Esophagus muscularis mucosa (tissue), 4 donors: ENCODE measurements at places on chromosomes 4 and X. TPM values are rescaled to one million over a fixed set of nuclear protein-coding genes. Genes with fewer than 3 reads are reported as not detected.

- H3K4me3 ChIP-seq, result no peak overlapping the region
- H3K27me3 ChIP-seq, result no peaks in the 10 kb centered on the region
- peaks cover 43% of the 10 kb centered on the region for H3K4me1 ChIP-seq
- H3K36me3 ChIP-seq, result no peaks in the 10 kb centered on the region
- H3K27ac ChIP-seq, result peak overlapping the region; percentile 43
These were observed 144.5 kb downstream of the APBB2 start for GRCh38 chr4:41069838-41070237.

DNA sequence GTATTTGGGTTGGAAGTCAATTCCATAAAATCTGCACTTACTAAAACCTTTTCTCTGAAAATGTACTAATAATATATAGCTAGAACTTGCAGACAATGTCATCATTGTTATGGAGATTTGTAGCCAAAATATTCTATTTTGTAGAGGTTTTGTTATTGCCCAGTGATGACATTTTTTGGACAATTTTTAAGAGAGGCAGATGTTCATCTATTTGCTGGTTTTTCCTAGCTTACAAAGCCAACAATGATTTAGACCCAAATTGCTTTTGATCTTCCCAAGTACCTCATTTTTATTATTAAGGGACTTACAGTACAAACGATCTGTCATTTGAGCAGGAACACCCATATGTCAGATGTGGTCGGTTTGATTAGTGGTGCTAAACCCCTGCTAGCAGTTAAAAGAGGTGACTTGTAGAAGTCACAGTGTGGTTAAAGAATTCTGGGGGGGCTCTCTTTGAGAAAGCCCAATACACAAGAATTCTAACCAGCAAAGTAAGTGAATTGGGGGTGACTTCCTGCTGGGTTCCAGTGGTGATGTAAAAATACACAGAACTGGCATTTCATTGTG lies 136.2 kb downstream of the KIT start:
- no peak overlapping the region for H3K4me3 ChIP-seq
- H3K27ac ChIP-seq, result no peak overlapping the region
- no peaks in the 10 kb centered on the region for H3K27me3 ChIP-seq
- no peak for DNase-seq
- H3K4me1 ChIP-seq, result no peaks in the 10 kb centered on the region

DNA sequence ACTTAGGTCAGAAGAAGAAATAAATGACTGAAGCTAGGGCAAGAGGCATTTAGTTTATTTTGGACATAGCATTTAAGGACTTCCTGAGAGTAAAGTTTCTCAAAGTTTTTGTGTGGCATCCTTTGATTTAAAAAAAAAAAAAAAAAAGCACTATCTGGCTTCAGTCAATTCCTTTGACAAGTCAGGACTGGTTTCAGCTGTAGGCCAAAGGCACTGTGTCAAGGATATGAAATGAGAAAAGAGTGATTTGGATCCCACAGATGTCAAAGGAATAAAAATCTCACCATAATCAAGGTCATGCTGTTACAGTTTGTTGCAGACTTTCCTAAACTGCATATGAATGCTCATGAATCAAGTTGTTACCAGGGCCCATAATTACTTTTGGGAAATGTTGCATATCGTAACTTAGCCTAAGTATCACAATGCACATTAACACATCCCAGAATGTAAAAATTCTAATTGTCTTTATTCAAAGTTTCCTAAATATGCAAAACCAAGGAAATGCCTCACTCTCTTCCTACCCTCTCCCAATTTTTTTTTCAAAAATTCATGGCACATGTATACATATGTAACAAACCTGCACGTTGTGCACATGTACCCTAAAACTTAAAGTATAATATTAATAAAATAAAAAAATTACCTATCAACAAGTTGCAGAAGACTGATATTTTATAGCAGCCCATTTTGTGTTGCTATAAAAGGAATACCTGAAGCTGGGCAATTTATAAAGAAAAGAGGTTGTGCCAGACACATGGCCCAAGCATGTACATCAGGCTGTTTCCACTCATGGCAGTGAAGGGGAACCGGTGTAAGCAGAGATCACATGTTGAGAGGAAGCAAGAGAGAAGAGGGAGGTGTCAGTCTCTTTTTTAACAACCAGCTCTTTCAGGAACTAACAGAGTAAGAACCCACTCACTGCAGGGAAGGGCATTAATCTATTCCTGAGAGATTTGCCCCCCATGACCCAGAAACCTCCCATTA lies 33.7 kb upstream of the ADAMTS3 start:
- H3K36me3 ChIP-seq, result no peaks in the 10 kb centered on the region
- no peaks in the 10 kb centered on the region for H3K27me3 ChIP-seq
- no peak overlapping the region for H3K27ac ChIP-seq
- no peak for DNase-seq
- no peaks in the 10 kb centered on the region for H3K4me1 ChIP-seq
- H3K4me3 ChIP-seq, result no peak overlapping the region

GRCh38 chrX:32597777-32598176 lies 613.6 kb downstream of the DMD start:
- H3K27ac ChIP-seq, result no peak overlapping the region
- no peak for DNase-seq
- H3K36me3 ChIP-seq, result no peaks in the 10 kb centered on the region
- H3K4me3 ChIP-seq, result no peak overlapping the region

Gene CLOCK
- total RNA-seq, result 40.6 TPM

DNA sequence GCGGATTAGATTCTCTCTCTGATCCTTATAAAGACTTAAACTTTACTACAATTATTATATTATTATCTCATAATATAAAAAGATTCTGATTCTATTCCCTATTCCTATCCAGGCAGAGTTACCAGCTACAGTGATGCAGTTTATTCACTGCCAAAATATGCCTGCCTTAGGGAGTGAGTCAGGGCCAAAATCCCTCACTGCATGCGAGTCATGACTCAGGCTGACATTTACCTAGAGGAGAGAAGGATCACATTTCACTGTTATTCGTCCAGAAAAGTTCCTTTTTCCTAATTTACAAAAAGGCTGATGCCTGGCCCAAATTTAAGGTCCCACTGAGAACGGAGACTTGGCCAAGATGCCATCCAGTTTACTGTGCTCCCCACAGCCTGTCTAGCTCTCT lies 168.5 kb upstream of the LDB2 start:
- H3K27me3 ChIP-seq, result no peaks in the 10 kb centered on the region
- no peaks in the 10 kb centered on the region for H3K4me1 ChIP-seq
- H3K4me3 ChIP-seq, result no peak overlapping the region
- DNase-seq, result peak; percentile 45
- no peak overlapping the region for H3K27ac ChIP-seq

GRCh38 chr4:30535255-30535654 lies 184.9 kb upstream of the PCDH7 start:
- H3K27ac ChIP-seq, result no peak overlapping the region
- no peaks in the 10 kb centered on the region for H3K4me1 ChIP-seq
- no peaks in the 10 kb centered on the region for H3K36me3 ChIP-seq
- H3K4me3 ChIP-seq, result no peak overlapping the region

Gene F8A2
- not detected for total RNA-seq

Gene RAP2C
- total RNA-seq, result 13.9 TPM
